ENCODE measurements at places on chromosomes 2 and 18.

DNA sequence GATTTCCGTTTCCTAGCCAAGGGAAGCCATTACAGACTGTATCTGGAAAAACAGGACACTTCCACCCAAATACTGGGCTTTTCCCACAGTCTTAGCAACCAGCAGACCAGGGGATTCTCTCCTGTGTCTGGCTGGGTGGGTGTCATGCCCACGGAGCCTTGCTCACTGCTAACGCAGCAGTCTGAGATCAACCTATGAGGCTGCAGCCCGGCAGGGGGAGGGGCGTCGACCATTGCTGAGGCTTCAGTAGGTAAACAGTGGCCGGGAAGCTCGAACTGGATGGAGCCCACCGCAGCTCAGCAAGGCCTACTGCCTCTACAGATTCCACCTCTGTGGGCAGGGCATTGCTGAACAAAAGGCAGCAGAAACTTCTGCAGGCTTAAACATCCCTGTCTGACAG lies 131.1 kb downstream of the KIAA1328 start:
- no peak for DNase-seq

- no peak for DNase-seq
These were observed 81.4 kb upstream of the GATA6 start for GRCh38 chr18:22088029-22088428.

- no peak for DNase-seq
These were observed 1274.5 kb upstream of the CRIM1 start for GRCh38 chr2:35081001-35081621.

- DNase-seq = peak; percentile 7
These were observed 1915.0 kb upstream of the CELF4 start for GRCh38 chr18:39480494-39481195.

- no peak for DNase-seq
These were observed 127.6 kb downstream of the PHLPP1 start for GRCh38 chr18:62842898-62843297.

DNA sequence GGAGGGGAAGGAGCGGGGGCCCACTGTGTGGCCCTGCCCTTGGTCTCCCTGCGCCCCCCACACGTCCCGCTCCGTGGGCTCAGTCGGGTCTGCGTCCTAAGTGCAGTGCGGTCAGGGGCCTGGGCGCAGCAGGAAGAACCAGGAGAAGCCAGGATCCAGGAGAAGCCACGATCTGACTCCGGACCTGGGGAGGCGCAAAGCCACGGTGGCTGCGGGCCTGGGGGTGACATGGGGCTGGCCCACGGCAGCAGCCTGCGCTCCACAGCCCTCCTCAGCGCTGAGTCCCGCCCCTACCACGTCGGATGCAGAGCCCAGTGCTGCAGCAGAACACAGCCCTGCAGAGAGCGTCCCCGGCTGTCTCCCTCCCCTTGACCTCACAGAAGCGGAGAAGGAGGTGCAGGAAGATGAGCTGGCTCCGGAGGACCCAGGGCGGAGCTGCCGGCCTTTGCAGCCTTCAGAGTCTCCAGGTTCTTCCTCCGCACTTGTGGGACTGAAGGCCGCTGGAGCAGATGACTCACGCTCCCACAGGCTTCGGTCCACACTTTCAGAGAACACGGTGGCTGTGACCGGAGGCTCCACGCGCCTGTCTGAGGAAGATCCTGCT lies 589.2 kb upstream of the SALL3 start:
- DNase-seq = no peak

DNA sequence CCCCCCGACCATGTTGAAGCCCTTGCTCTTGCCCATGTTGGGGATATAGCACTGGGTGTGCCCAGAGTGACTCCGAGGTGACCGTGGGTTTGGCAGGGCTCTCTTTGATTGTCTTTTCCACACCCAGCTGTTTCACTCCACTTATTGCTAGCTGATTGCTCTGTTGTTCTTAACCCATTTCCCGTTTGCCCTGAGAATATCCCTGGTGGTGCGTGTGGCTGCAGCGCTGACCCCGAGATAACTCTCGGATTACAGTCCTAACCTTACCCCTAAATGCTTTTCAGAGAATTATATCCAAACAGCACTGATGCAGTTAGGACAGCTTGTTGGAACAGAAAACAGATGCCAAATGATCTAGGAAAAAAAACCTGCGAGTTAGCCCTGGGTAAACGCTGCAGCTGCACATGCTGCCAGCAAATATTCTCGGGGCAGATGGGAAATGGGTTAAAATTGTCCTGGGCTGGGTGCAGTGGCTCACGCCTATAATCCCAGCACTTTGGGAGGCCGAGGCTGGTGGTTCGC lies 34.3 kb upstream of the SNORC start:
- no peak for DNase-seq

GRCh38 chr2:223735035-223735640 lies 102.2 kb downstream of the AP1S3 start:
- no peak for DNase-seq

DNA sequence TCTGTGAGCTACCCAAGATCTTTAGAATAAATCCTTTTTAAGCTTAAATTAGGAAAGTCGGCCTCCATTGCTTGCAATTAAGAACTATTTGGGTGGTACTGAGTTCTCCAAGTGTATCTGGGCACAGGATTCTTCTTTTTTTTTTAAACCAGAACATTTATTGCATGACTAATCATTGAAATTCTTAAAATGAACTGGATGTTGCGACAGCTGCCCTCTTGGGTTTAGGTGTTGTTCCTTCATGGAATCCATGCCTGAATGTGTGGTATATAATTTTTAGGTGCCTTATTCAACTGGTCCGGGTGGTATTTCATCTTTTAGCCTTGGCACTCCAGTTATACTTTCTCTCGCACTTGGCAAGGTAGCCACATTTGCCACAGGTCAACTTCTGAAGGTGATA lies 14.5 kb upstream of the KCNK3 start:
- no peak for DNase-seq

DNA sequence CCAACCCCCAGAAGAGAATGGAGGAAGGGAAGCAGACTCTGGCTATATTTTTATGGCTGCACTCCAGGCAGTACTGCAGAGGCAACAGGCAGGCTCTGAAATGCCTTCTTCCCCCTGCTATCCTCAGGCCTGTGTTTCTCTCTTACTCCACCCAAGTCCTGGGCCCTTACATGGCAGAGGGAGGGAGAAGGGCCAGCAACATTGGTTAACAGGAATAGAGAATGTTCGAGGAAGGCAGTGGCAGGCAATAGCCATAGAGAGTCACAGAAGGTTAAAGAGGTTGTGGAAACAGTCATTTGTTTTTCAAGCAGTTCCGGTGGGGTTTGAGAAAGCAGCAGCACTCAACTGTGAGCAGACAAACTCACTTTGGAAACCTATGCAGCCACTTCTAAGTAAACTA lies 15.1 kb upstream of the DARS1 start:
- DNase-seq = no peak

- peak; percentile 91 for DNase-seq
These were observed 2.1 kb upstream of the CLIP4 start for GRCh38 chr2:29113027-29113686.

GRCh38 chr2:172704072-172704936 lies 31.3 kb upstream of the RAPGEF4 start:
- peak; percentile 67 for DNase-seq

GRCh38 chr2:136242687-136243277 lies 124.8 kb upstream of the CXCR4 start:
- peak; percentile 59 for DNase-seq

GRCh38 chr18:8858888-8859511 lies 153.6 kb downstream of the MTCL1 start:
- DNase-seq = peak; percentile 96

GRCh38 chr18:10299643-10300042 lies 154.8 kb upstream of the APCDD1 start:
- no peak for DNase-seq

- DNase-seq = no peak
These were observed 94.9 kb downstream of the TWIST2 start for GRCh38 chr2:238942726-238943300.

DNA sequence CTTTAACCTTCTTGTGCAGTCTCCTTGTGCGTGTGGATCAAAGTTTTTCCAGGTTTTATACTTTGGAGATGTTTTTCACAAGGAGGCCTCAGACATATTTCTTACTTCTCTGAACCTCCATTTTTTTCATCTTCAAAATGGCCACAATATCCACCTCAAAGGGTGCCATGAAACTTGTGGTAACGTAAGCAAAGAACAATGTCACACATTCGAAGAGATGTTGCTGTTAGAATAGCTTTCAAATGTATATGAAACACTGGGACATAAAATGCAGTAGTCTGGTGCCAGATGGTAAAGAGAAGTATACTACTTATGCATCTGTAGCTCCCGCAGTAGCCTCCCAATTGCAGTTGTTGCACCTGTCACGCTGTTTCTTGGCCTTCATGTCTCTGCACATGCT lies 2.6 kb upstream of the KRCC1 start:
- DNase-seq = no peak

- DNase-seq = peak; percentile 73
These were observed at the start of gene GREB1L for GRCh38 chr18:21242141-21242779. TSS of gene GREB1L (plus strand) at chr18:21242232. CDS start at chr18:21383519, 141,287 bp downstream.

DNA sequence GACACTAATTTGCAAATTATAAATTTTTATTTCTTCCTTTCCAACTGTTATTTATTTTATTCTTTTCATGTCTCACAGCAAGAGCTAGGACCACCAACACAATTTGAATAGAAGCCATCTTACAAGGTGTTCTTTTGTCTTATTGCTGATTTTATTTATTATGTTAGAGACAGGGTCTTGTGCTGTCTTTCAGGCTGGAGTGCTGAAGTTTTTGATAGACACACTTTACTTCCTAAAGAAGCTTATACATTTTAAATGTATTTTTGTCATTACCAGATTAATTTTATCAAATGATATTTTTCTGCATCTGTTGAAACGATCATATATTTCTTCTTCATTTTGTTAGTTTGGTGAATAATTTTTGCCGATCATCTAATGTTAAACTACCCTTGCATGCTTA lies 130.3 kb upstream of the BCL2L11 start:
- DNase-seq = no peak

GRCh38 chr2:159897081-159897480 lies 99.1 kb upstream of the CD302 start:
- DNase-seq = no peak

GRCh38 chr2:65579506-65580235 lies 147.3 kb upstream of the SPRED2 start:
- no peak for DNase-seq

DNA sequence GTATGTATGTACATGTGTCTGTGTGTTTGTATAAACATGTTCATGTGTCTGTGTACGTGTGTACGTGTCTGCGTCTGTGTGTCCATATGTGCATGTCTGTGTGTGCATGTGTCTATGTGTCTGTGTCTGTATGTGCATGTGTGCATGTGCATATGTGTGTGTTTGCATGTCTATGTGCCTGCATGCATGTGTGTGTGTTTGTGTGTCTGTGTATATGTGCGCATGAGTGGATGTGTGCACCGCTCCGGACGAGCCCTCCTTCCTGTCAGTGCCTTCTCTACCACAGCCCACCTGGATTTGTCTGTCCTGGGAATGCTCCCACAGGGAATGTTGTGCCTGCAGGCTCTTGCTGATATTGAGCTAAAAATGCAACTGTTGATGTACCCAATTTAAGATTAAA lies 113.3 kb upstream of the EPC2 start:
- no peak for DNase-seq

GRCh38 chr2:135586148-135586547 lies 54.9 kb downstream of the R3HDM1 start:
- no peak for DNase-seq

- DNase-seq = peak; percentile 13
These were observed 29.0 kb downstream of the LINC00305 start for GRCh38 chr18:64119916-64120315.

DNA sequence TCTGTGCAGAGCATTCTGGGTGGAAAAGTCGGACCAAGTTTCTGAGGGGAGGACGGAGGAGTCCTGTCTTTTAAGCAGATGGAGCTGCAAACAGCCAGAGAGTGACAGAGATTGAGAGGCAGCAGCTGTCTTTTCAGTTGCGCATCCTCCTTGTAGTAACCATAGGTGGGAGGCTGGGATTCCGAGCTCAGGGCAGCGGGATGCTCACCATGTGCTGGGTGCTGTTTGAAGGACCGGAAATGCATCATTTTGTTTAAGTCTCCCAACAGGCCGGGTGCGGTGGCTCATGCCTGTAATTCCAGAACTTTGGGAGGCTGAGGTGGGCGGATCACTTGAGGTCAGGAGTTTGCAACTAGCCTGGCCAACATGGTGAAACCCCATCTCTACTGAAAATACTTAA lies 93.4 kb downstream of the AGAP1 start:
- no peak for DNase-seq

- DNase-seq = no peak
These were observed 54.7 kb upstream of the RIOK3 start for GRCh38 chr18:23398401-23398800.

GRCh38 chr2:234025891-234026401 lies 24.6 kb upstream of the SPP2 start:
- peak; percentile 45 for DNase-seq

- DNase-seq = no peak
These were observed 11.1 kb upstream of the MTA3 start for GRCh38 chr2:42557306-42557705.

DNA sequence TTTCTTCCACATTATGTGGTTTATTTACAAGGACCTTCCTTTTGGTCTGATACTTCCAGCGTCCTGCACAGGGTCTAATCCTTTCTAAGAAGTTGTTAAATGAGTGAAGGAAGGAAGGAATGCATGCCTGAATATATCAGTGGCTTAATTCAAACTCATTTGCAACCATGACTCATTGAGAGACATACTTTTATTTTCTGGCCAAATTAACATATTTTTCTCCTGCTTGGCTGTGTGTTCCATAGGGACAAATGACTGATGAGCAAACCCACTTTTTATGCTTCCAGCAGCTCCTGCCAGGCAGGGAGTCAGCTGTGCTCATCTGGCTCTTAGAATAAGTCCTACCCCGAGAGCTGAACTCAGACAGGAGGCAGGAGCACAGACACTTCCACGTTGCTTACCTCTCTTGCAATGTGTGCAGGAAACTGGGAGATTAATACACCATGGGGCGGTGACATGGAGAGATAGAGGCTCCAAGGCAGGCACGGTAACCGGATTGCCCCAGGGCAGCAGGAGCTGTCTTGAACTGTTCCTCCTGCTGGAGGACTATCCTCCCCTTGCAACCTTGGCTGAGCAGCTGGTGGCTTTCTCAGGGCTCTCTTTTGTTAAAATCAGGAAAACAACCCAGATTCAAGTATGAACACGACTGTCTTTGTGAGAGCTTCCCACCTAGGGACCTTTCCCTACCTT lies 667.5 kb upstream of the HS6ST1 start:
- DNase-seq = no peak

DNA sequence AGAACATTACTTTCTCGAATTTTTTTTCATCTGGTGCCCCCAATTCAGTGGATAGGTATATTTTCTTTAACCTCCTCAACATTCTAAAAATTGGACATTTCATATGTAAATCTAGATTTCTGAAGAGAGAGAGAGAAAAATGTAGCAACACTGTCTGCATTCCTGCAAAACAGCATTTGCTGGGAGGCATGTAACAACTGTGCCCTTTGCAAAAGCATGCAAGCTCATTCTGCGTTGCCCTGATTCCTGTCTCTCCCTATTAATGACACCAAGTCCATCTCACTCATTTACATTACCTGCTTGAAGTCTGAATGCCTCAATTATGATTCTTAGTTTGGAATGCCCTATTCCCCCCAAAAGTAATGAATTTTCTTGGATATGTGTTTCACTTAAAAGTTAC lies 79.8 kb upstream of the BARD1 start:
- DNase-seq = no peak

Measured in ELR (cell line).